ENCODE measurements at places on chromosomes 1 and 21.

DNA sequence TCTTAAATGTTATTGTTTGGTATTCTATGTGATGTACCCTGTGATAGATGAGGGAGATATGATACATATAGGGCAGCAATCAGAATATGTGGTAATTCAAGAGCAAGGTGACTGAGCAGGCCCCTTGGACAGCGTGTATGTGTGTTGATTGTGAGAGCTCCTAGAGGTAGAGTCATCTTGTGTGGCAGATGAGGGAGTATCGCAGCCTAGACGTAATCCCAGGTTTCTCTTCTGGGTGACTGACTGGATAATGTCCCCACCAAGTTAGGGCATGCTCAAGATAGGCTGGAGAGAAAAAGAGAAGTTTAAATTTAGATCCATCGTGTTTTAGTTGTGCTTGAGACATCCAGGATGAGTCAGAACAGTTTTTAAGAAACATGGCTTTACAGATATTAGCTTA, 185.3 kb downstream of the ZP4 start:
- no peak for DNase-seq

DNA sequence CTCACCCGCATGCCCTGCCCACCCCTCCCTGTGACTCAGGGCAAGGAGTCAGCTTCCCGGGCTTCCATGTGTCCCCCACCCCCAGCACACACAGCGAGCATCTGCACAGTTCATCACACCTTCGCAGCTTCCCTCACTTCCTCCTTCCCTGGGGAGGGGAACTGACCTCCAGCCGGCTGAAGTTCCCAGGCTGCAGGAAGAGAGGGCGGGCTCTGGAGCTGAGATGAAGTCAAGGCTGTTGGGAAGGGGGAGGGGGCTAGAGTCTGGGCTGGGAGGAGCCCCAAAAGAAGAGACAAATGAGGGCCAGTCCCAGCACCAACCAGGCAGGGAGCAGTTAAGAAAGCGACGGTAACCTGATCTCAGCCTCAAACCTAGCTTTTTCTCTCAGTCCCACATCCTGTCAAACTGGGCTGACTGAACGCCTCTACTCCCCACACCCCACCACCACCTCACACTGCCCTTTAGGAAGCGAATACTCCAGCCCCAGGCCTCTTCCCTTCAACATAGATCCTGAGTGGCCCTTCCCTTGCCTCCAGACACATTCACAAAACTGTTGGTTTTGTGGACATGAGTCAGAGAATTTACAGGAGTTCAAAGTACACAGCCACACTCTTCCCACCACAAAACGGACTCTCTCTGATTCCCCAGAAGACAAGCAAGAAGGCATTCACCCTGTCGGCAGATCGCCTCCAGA, 1.8 kb downstream of the RHOC start:
- DNase-seq = no peak

- no peak for DNase-seq
Measured at GRCh38 chr1:5920201-5920600, 72.0 kb downstream of the NPHP4 start.

- DNase-seq = no peak
Measured at GRCh38 chr1:45922813-45923212, 119.4 kb downstream of the MAST2 start.

DNA sequence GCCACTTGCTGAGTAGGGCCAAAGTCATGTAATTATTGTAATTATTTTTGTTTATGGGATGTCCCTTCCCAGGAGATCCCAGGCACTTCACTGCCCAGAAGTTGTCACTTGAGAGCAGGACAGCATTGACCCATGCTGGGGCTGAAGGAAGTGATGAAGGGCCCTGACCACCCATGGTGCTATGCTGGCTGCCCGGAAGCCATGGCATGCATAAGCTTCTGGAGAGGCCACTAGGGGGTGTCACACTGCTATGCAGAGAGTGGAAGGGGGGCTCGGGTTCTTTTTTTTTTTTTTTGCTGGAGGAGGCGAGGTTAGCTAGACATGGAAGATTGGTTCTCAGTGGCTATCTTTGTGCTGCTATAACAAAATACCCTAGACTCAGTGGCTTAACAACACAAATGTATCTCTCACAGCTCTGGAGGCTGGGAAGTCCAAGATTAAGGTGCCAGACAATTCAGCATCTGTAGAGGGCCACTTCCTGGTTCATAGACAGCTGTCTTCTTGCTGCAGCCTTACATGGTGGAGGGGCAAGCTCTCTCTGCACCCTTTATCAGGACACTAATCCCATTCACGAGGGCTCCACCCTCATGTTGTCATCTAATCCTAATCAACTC, 84.9 kb downstream of the CNIH3 start:
- DNase-seq = no peak

DNA sequence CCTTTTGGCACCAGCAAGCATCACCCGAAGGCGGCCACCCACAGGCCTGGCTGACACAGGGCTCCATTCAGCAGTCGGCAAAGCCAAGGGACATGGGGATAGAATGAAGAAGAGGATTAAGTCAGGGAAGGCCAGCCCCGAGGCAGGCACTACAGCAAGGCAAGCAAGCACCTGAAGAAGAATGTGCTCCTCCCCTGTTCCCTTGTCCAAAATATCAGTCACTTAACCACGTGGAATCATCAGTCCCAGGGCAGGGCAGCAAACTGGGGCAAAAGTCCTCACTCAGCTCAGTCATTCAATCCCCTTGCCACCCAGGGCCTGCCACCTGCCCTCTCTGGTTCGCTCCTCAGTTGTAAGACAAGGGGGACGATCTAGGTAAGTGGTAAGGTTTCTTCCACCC, 9.3 kb downstream of the KANK4 start:
- DNase-seq = no peak

DNA sequence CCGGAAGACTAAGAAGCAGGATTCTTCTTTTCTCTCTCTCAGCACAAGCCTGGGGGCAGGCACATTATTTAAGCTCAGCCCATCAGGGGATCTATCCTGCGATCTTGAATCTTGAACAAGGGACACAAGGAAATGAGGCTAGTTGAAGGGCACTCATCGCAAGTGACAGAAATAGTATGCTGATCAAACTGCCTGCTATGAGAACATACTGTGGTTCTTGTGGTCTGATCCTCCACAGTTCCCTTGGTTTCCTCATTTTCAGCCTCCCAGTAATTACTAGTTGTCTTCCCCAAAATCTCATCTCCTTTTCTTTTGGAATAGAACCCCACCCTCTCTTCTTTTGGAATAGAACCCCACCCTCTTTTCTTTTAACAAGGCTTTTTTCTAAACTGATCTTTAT, 6.5 kb downstream of the ANKRD45 start:
- no peak for DNase-seq

- no peak for DNase-seq
Measured at GRCh38 chr1:107620753-107621152, 344.2 kb downstream of the VAV3 start.

GRCh38 chr21:29018540-29018939, 609 bp downstream of the RWDD2B start:
- no peak for DNase-seq

- no peak for DNase-seq
Measured at GRCh38 chr1:83794384-83794783, 204.5 kb downstream of the TTLL7 start.

- no peak for DNase-seq
Measured at GRCh38 chr1:211281320-211282022, 22.3 kb downstream of the RCOR3 start.

DNA sequence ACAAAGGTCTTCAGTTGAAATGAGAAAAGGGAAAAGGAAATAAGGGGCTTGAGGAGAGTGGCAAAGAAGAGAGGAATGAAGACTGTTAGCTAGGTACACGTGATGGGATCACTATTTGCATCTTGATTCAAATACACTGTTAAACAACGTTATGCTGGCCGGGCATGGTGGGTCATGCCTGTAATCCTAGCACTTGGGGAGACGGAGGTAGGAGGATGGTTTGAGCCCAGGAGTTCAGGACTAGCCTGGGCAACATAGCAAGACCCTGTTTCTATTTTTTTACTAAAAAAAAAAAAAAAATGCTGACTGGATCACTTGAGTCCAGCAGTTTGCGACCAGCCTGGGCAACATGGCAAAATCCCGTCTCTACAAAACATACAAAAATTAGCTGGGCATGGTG, 2.4 kb downstream of the RBM34 start:
- DNase-seq = no peak

DNA sequence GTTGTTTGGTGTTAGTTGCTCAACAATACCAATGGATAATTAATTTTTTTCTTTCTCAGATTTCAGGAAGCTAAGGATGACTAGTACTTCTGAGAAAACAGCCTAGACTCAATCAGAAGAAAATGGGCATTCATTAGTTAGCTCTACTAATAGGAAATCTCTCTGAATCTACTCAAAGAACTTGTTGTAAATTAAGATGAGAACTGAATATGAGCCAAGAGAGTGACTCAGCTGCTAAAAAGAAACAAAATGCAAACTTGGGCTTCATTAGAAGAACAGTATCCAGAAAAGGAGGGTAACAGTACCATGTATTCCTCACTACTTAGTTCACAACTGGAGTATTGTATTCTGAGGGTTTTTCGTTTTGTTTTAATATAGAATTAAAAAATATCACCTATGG, 12.5 kb downstream of the FOXJ3 start:
- no peak for DNase-seq
